ENCODE measurements at places on chromosomes 16 and 17.

DNA sequence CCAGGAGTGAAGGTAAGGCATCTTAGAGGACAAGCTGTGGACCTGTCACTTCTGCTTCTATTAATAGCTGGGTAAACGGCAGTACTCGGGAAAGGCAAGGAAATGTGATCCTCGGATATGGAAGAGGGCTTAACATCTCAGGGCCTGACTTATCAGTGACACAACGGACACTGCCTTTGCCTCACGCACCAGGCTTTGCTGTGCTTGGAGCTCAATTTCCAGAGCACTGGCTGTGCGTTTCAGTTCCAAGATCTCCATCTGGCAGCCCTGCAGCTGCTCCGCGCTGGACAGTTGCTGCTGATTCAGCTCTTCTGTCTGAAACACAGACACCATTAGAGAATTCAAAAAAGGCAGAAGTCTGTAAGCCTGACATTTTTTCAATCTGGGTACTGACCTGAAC is 3.5 kb downstream of the KRT40 start:
- DNase-seq: no peak

- DNase-seq: no peak
These were observed 21.8 kb downstream of the CEP131 start for GRCh38 chr17:81200695-81201580.

- no peak for DNase-seq
These were observed 54.3 kb upstream of the SREBF1 start for GRCh38 chr17:17890773-17891759.

- no peak for DNase-seq
These were observed 9.8 kb downstream of the CLCN7 start for GRCh38 chr16:1464894-1465566.

- no peak for DNase-seq
These were observed 3.5 kb downstream of the LIMD2 start for GRCh38 chr17:63696381-63696961.

DNA sequence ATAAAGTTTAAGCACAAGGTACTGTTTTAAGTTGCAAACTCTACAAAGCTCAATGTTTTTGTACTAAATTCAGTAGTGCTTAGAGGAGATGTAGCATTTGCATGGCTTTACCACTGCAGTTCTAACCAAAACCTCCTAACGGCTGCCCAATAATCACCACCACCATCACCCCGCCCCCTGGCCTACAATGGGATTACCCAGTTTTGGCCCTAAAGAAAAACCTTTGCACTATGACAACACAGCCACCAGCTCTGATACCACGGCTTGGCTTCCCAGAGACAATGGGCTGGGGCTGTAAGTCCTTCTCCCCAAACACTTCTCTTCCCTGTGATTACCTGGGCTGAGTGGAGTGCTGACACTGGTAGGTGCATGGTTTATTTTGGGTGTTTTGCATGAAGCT is 58.4 kb upstream of the MTMR4 start:
- no peak for DNase-seq

- DNase-seq: no peak
These were observed 216.1 kb downstream of the ABCC12 start for GRCh38 chr16:47939680-47940079.

DNA sequence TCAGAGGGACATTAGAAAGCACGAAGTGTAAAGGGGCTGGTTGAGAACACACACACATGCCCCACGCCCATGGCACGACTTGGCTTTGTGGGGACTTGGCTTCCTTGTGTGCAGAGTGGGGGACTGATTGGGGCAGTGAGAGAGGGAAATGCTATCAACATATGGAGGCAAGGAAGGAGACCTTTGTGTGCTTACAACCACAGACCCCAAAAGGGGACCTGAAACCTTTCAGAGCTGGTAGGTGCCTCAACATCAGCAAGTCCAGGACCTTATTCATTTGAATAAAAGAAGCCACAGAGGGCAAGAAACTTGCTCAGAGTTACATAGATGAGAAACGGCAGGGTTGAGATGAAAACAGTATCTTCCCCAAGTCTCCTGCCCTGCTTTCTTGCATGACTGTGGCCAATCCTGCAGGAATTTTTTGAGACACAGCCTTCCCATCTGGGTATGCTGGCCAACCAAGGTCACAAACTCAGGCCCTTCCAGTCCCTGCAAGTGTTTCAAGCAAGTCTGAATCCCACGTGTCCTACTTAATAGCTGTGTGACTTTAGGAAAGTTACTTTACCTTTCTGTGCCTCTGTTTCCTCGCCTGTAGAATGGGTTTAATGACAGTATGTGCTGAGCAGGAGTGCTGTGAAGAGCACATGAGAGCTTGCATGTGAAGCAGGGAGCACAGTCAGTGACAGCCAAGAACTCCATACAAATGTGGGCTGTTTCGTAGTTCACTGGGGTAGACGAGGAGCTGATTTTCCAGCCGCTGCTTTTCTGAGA is 26.2 kb downstream of the C16orf78 start:
- DNase-seq: no peak

- DNase-seq: no peak
These were observed 817.5 kb downstream of the CDH11 start for GRCh38 chr16:64304396-64304795.

DNA sequence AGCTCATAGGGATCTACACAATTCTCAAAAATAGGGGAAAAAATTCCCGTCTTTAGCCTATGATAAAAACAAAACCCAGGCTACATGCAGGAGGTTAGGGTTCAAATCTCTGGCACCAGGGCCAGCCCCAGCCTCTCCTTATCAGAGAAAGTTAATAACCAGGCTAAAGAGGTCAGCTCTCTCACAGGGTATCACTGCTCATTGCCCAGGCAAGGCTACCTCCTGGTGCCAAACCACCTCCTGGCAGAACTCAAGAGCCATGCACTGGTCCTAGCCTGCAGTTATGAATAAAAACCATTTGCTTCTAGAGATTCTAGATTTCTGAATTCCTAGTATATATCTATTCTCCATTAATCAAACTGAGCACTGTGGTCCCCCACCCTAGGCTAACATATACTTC is 65.8 kb downstream of the CREBBP start:
- no peak for DNase-seq

GRCh38 chr16:14364386-14365199 is 265.5 kb downstream of the PARN start:
- DNase-seq: no peak

DNA sequence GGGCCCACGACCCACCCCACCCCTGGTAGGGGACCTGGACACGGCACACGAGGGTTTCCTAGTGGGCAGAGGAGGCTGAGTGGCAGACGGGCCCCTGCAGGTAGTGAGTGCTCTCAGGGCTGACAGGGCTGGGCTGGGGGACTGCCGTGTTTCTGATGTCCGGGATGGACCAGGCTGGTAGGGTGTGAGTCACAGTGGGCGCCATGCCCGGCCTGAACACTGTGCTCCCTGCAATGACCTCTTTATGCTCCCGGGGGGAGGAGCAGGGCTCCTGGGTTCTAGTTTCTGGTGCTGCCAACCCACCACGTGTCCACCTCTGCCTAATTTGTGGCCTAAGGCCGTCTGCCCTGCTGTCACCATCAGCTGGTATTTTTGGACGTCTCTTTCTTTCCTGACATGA is 26.3 kb downstream of the ARHGAP23 start:
- no peak for DNase-seq

DNA sequence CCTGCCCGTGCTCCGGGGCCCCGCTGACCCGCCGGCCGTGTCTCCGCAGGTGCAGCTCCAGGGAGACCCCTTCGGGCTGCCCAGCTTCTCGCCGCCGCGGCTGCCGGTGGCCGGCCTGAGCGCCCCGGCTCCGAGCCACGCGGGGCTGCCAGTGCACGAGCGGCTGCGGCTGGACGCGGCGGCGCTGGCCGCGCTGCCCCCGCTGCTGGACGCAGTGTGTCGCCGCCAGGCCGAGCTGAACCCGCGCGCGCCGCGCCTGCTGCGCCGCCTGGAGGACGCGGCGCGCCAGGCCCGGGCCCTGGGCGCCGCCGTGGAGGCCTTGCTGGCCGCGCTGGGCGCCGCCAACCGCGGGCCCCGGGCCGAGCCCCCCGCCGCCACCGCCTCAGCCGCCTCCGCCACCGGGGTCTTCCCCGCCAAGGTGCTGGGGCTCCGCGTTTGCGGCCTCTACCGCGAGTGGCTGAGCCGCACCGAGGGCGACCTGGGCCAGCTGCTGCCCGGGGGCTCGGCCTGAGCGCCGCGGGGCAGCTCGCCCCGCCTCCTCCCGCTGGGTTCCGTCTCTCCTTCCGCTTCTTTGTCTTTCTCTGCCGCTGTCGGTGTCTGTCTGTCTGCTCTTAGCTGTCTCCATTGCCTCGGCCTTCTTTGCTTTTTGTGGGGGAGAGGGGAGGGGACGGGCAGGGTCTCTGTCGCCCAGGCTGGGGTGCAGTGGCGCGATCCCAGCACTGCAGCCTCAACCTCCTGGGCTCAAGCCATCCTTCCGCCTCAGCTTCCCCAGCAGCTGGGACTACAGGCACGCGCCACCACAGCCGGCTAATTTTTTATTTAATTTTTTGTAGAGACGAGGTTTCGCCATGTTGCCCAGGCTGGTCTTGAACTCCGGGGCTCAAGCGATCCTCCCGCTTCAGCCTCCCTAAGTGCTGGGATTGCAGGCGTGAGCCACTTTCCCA is 5.9 kb downstream of the CTF1 start:
- no peak for DNase-seq

GRCh38 chr16:21685034-21685455 is 21.3 kb downstream of the OTOA start:
- DNase-seq: no peak

GRCh38 chr16:50305441-50306061 is 39.2 kb downstream of the ADCY7 start:
- no peak for DNase-seq

DNA sequence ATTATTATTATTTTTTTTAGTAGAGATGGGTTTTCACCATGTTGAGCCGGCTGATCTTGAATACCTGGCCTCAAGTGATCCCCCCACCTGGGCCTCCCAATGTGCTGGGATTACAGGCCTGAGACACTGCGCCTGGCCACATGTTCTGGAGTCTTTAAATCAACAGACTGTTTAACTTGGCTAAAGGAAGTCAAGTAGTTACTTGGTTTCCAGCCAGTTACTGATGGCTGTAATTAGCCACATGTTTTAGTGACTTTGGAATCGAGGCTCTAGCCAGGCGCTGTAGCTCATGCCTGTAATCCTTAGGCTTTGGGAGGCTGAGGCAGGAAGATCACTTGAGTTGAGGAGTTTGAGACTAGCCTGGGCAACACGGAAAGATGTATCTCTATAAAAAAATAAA is 699.2 kb upstream of the RBFOX1 start:
- DNase-seq: no peak

DNA sequence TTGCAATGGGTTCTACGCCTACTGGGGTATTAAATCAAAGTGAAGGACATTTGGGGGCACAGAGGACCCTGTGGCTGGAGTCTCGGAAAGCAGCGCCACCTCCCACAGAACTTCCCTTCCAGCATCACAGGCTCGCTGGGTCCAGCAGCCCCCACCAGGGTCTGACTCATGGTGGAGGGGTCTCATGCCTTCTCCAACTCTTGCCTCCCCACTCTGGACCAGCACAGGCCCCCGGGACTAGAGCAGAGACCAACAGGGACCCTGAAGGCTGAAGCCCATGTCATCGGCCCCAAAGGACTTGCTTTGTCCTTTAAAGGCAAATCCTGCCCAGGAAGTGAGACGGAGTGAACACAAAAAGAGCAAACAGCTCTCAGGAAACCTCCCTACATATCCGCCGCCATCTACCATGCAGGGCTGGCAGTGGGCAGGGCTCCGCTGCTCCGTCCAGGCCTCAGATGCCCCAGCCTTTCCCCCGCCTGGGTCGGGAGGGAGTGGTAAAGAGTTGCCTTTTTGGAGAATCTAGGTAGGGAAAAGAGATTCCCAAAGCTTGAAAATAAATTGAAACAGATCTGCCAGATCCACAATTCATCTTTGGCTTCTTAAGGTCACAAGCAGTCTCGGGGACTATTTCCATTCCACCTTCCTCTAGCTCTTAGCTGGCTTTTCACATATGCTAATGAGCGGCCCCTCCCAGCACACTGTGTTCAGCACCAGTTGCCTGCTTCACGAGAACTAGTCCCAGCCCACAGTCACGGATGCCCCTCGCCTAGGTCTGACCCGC is 2.1 kb upstream of the GPRC5C start:
- DNase-seq: no peak

- DNase-seq: no peak
These were observed 681 bp downstream of the TMEM102 start for GRCh38 chr17:7435676-7436555.

- DNase-seq: peak; percentile 68
These were observed 79.6 kb upstream of the CACNG5 start for GRCh38 chr17:66755101-66755943.

GRCh38 chr16:17138801-17139200 is 332.0 kb downstream of the XYLT1 start:
- no peak for DNase-seq

DNA sequence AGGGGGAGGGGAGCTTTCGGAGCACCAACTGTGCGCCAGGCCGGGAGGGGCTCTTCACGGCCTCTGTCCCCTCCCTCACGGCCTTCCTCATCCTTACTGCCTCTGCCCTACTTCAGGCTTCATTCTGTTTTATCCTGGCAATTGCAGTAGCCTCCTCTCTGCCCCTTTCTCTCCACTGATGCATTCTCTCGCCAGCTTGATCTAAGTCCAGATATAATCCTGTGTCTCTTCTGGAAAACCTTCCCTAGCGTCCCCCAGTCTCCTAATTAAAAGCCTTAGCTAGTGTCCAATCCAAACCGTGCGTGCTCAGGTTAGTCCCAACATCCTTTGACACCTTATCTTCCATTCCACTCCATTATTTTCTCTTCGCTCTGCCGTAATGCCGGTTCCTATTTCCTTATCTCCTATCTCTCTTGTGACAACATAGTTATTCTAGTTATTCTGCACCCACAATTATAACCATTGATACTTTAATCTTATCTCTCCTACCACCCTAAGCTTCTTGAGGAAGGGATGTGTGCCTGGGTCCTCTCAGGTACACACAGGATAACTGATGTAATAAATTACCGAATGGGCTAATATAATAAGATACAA is 869 bp downstream of the ZNF48 start:
- no peak for DNase-seq

GRCh38 chr16:85785927-85786326 is 13.4 kb downstream of the EMC8 start:
- DNase-seq: no peak

DNA sequence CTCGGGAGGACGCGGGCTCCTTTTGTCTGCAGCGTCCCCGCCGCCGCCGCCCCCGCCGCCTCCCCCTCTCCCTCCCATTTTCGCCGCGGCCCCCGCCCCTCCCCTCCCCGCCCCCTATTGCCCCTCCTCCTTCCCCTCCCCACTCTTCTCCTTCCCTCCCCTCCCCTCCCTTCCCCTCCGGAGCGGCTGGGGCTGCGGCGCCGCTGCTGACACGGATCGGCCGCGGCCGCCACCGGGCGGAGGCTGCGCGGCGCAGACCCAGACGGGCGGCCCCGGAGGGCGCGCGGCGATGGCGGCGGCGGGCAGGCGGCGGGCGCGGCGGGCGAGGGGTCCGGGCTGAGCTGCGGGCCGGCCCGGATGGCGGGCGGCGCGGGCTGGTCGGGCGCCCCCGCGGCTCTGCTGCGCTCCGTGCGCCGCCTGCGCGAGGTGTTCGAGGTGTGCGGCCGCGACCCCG is at the start of gene RAB11FIP4:
Gene RAB11FIP4 (plus strand): TSS at position 180 of the 454 bp plus-strand sequence. CDS start 178 bp downstream, at position 358.
- DNase-seq: no peak

DNA sequence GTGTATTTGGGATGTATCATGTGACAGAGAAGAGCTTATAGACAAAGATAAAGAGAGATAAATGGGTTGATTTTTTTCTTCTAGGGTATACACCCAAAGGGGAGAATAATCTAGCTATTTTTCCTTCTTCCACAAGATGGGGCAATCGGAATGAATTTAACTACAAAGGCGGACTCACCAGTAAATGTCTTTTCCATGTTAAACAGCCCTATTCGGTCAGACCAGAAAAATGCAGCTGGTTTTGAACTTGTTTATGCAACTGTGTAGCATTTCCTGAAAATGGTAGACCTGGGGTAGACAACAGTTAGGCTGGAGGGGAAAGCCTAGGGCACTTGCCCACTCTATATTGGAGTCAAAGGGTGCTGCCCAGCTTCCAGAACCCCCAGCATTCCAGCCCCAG is 477.1 kb downstream of the TOX3 start:
- no peak for DNase-seq
